Stimulated activated CD4-positive, alpha-beta T cell treated with anti-CD3 and anti-CD28 coated beads, Interleukin-12 subunit alpha, Interleukin-12 subunit beta, amount 100 ng/mL, for 4 hours (primary cell): ENCODE measurements at places on chromosomes 12 and 14.
A peak's percentile ranks its signal among the peaks of the same experiment; 100 is the strongest.

GRCh38 chr12:115761784-115762183 lies 515.7 kb downstream of the MED13L start:
- DNase-seq: no peak

GRCh38 chr12:31471823-31472222 lies 119.1 kb downstream of the DENND5B start:
- no peak for DNase-seq

- no peak for DNase-seq
These were observed 784.1 kb upstream of the TBX3 start for GRCh38 chr12:115468087-115468510.

GRCh38 chr12:12870465-12870864 lies 20.9 kb upstream of the GPRC5A start:
- DNase-seq: no peak

DNA sequence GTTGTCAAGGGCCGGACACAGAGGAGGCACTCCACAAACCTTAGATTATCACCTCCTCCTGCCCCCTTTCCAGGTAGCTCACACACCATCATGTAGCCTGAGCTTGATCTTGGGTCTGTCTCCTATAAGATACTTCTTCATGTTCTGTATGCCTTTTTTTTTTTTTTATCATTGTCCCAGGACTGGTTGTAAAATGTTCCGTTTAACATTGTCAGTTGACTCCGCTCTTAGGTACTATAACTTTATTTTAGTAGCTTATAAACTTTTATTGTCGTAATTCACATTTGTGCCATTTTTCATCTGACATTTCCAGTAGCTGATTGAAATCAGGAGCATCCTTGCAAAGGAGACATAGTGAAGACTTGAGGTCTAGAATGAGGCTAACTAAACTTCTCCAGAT lies 79.9 kb downstream of the SLC15A5 start:
- no peak for DNase-seq

GRCh38 chr14:101518611-101519473 lies 42.5 kb upstream of the DIO3 start:
- no peak for DNase-seq

GRCh38 chr14:97458661-97459579 lies 661.7 kb downstream of the VRK1 start:
- peak; percentile 70 for DNase-seq

DNA sequence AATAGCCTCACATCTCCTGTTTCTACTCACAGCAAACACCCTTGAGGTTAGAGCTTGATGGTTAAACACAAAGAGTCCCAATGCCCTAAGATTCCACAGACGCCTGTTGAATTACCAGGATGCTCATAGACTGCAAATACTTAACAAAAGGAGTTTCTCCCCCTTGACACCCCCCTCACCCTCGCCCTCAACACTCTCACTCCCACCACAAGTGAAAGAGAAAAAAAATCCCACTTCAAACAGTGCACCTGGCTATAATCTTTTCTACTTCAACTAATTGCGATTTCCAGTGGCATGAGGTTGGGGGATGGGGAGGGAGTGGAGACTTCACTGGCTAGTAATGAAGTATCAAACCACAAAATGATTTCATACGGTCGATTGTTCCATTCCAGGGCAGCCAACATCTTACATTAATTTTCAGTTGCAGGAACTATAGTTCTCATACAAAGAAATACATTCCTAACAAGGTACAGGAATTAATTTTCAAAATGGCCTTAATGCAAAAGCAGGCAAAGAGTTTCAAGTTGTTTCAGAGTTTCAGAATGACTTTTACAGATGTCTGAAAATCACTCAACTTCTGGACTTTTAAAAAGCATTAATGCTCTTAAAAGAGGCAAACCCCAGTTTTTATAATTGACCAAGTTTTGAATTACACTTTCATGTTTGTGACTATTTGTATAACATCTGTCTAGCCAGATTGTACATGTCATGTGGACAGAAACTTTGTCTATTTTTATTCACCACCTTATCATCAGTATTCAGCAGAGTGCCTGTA lies 390.7 kb downstream of the C12orf75 start:
- no peak for DNase-seq

GRCh38 chr14:68426661-68427549 lies 366.0 kb downstream of the ZFP36L1 start:
- no peak for DNase-seq

DNA sequence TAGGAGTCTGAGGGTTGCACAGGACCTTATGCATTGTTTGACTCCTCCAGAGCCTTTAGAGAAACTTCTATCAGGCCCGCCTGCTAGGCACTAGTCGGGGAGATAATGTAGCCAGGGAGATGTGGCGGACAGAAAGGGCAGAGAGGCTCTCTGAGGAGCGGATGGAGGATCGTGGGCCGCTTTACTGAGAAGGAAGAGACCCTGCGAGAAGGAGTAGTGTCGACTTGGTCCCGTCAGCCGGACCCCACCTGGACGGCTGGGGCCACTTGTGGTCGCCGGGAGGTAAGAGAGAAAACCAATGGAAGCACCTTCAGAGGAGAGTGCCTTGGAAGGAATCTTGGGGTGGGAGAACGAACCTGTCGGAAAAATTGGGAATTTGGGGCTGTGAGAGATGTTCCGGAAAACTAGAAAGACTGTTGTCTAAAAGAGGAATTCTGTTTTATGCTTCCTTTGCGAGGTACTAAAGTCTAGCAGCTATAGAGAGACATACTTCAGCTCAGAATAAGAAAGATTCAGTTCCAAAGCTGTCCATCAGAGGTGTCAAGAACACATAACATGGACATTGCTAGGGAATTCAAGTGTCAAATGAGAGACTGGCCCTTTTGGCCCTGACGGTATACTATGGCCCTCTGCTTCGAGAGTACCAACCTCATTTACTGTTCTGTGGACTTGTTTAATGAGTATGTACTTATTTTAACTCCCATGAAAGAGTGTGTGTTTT lies 660 bp upstream of the MCRS1 start:
- no peak for DNase-seq

DNA sequence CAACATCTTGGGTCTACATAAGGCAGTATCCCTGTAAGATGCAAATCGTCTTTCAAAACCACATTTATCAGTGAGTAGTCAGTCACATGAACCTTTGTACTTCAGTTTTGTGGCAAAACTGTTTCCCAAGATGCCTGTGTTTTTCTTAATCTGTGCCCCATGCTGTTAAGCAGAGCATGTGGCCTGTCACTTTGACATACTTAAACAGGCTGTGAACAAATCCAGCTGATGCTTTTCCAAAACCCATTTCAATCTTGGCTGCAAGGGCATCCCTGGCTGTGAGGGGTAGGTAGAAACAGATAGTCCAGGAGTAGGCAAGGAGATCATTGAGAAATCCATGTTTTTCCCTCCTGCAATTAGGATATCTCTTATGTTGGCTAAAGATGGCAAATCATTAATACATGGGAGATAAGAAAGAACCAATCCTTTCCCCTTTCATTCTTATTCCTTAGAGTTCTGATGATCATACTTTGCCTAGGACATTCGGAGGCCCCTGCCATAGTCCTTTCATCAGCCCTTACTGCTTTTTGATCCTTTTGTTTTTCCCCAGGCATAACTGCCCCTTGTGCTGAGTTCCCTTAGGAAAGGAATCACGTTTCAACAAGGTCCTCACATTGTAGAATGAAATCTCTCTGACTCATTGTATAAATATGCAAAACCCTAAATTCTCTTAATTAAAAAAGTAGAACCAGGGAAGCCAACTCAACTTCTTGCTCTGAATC lies 121.1 kb upstream of the EEA1 start:
- no peak for DNase-seq

DNA sequence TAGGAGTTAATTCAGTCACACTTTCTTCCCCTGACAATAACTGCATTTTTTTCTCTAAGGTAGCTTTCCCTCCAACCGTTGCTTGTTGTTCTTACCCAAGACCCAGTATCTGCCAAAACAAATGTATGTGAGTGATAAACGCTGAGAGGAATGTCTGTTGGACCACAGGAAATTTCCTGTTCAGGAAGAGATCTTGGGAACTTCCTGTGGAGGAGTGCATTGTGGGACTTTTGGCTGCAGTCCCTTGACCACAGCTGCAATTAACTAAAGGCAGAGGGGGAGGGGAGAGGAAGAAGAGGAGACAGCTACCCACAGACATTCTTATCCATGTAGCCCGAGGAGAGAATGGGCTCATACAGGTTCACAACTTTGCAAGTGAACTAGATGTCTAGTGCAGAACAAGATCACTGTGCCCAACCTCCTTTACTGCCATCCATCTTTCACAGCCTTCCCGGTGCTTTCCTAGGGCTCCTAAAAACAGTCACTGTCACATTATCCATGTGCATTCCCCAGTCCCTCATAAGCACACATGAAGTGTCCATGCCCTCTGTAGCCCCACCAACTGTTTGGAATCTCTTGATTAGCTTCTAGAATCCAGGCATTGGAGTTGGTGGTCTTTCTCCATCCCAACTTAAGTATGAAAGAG lies 149.5 kb downstream of the ETV6 start:
- no peak for DNase-seq

DNA sequence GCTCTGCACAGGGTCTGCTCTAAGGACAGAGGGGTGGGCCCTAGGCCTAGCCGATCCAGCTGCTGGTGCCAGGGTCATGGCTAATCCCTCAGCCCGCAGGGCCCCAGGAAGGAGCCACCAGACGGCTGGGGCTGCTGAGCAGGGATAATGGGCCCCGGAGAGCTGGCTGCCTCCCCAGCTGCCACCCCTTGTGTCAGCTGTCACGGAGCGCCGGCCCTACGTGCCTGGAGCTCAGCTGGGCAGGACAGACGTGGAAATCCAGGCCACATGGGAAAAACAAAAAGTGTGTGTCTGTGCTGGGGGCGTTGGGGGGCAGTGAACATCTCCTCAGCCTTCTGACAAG lies 36.2 kb downstream of the CHGA start:
- no peak for DNase-seq

DNA sequence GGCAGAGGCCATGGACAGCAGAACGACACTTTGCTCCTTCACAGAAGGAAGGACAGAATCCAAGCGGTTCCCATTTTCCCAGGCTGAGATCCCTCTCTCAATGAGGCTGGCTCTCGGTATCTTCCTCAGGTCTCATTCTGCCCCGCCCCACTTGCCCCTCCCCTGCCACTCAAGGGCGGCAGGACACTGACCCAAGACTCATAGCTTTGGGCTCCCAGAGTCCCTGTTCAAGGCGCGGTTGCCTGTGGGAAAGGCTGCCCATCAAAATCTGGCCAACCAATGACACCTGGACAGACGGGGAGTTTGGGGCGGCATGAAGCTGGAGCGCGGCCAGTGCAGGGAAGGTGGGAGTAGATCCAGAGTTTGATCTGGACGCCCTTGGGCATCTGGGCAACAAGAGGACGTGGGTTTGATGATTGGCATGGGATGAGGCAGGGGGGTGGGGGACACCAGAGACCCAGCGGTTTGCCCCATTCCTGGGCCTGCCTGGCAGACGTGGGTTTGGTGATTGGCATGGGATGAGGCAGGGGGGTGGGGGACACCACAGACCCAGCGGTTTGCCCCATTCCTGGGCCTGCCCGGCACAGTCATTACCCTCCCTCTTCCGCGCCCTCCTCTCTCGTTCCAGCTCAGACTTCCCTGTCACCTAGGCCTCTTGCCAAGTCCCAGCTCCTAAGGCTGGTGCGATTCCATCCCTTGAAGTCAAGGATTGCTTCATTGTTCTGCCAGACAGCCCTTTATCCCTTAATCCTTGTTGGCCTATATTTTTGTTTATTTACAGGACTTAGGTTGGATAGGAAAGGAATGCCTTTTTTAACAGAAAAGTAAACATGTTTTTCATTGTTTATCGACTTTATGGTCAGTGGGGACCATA lies 92.1 kb downstream of the NINJ2 start:
- DNase-seq: no peak

- DNase-seq: no peak
These were observed 95.4 kb downstream of the CCER1 start for GRCh38 chr12:90859591-90859990.

- DNase-seq: no peak
These were observed 17.5 kb upstream of the FAR2 start for GRCh38 chr12:29131539-29131938.

DNA sequence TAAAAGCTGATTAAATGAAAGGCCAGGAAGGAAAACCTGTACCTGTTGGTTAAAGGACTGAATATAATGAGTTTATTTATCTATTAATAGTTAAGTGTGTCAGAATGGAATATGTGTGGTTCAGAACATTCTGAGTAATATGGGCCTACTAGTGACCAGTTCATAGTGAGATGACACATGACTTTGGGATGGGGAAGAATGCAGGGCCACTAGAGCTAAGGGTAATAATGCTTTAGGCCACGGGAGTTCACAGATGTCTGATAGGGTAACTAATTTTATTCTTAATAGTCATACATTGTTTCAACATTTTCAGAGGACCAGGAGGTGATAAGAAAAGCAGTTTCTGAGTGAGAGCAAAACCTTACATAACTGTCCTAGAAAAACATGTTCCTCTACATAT lies 247.8 kb upstream of the OR4E1 start:
- DNase-seq: no peak

- DNase-seq: no peak
These were observed 2.0 kb upstream of the SPTLC2 start for GRCh38 chr14:77618381-77618970.

- DNase-seq: no peak
These were observed 35.9 kb upstream of the KCNMB4 start for GRCh38 chr12:70330158-70330557.

- DNase-seq: no peak
These were observed 111.6 kb downstream of the BBS10 start for GRCh38 chr12:76236640-76237039.

GRCh38 chr12:6615802-6616201 lies 8.6 kb upstream of the CHD4 start:
- no peak for DNase-seq

- no peak for DNase-seq
These were observed 238.9 kb upstream of the LMO3 start for GRCh38 chr12:16844875-16845274.

GRCh38 chr14:81579115-81579514 lies 45.5 kb upstream of the SEL1L start:
- DNase-seq: no peak

GRCh38 chr12:4763549-4763948 lies 43.3 kb downstream of the GALNT8 start:
- no peak for DNase-seq

- no peak for DNase-seq
These were observed 46.9 kb upstream of the MDM1 start for GRCh38 chr12:68378872-68379606.

GRCh38 chr14:30796707-30797106 lies 77.7 kb upstream of the COCH start:
- DNase-seq: no peak
